ENCODE measurements at places on chromosomes 2 and 18.

- DNase-seq = no peak
These were observed 180.2 kb downstream of the THADA start for GRCh38 chr2:43415592-43415991.

GRCh38 chr2:65232636-65233035 lies 5.0 kb downstream of the ACTR2 start:
- no peak for DNase-seq

DNA sequence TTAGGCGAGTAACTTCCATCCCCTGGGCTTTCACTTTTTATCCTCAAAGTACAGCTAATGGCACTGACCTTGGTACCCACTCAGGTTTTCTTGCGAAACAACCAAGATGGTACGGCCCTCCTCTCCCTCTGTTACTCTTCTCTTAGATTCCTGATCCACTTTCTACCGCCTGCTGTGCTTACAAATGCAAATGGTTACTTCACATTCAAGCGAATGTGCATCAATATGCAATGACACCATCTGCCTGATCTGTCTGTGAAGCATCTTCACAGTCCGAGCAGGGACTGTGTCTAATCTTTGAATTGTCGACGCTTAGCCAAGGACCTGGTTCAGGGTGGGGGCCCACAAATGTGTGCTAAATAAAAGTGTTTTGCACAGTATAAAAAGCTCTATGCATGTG lies 112.2 kb downstream of the TRIB2 start:
- DNase-seq = no peak

DNA sequence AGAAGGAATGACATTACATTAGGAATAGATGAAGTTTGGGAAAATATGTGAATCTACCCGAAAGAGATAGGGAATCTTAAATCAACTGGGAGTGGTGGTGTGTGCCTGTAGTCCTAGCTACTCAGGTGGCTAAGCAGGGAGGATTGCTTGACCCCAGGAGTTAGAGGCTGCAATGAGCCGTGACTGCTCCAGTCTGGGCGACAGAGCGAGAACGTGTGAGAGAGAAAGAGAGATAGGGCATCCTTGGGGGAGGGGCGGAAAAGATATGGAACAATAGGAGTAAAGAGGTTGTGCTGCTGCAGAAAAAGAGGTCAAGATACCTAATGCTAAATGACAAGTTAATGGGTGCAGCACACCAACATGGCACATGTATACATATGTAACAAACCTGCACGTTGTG lies 47.1 kb upstream of the ADAM23 start:
- DNase-seq = no peak

- no peak for DNase-seq
These were observed 20.4 kb downstream of the SERPINB7 start for GRCh38 chr18:63795606-63796005.

GRCh38 chr18:43705850-43706249 lies 428.6 kb upstream of the SYT4 start:
- no peak for DNase-seq

DNA sequence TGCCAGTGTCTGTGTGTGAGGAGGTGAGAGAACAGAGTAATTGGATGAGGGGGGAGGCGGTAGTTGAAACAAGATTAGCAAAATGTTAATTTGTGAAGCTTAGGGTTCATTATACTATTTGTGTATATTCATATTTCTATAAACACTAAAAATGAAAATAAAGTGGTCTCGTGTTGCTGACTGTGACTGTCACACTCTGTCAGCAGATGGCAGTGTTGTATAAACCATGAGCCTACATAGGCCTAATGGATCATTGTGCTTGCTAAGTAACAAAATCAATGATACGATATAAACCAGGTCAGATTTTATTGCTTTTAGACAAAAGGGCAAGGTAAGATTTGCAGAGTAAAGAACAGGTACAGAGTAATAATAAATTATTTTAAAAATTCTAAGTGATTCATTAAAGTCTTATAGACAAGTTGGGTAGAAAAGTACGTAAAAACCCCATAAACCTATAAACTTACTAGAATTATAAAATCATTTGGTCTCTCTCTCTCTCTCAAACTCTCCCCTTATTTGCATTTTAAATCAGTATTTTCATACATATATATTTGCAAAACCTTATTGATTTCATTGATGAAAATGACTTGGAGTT lies 182.7 kb downstream of the RPIA start:
- DNase-seq = no peak

GRCh38 chr2:47429795-47430194 lies 26.8 kb downstream of the MSH2 start:
- no peak for DNase-seq

DNA sequence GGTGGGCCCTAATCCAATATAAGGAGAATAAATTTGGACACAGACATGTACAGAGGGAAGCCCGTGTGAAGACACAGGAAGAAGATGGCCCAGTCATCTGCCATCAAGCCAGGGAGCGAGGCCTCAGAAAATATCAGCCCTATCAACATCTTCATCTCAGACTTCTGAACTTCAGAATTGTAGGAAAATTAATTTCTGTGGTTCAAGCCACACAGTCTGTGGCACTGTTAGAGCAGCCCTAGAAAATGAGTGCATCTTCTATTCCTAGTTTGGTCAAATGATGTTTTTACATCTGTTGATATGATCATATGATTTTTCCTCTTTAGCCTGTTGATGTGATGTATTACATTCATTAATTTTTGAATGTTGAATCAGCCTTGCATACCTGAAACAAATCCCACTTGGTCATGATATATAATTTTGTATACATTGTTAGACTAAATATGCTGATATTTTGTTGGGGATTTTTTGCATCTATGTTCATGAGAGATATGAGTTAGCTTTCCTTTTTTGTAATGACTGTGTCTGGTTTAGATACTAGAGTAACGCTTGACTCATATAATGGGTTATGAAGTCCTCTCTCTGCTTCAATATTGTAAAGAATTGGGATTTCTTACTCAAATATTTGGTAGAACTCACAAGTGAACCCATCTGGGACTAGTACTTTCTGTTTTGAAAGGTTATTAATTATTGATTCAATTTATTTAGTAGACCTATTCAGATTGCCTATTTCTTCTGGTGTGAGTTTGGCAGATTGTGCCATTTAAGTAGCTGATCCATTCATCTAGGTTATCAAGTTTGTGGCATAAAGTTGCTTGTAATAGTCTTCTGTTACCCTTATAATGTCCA lies 451.4 kb downstream of the EIPR1 start:
- DNase-seq = no peak

DNA sequence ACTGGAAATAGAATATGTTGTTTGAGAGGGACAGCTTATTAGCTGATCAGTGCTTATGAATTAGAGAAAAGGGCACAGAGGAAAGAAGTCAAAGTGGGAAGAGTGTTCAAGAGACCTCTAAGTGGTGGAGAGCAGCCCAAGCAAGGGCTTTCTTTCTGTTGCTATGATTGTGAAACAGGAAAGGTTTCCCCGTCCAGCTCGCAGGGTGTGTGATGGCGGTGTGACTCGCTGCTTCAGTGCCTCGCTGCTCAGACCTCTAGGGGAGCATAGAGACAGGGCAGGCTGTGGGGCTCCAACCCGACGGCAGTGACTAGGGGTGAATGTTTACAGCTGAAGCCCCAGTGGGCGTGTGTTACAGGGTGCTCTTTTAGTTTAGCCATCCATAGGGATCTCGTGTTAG lies 166.5 kb upstream of the COPS8 start:
- DNase-seq = no peak

DNA sequence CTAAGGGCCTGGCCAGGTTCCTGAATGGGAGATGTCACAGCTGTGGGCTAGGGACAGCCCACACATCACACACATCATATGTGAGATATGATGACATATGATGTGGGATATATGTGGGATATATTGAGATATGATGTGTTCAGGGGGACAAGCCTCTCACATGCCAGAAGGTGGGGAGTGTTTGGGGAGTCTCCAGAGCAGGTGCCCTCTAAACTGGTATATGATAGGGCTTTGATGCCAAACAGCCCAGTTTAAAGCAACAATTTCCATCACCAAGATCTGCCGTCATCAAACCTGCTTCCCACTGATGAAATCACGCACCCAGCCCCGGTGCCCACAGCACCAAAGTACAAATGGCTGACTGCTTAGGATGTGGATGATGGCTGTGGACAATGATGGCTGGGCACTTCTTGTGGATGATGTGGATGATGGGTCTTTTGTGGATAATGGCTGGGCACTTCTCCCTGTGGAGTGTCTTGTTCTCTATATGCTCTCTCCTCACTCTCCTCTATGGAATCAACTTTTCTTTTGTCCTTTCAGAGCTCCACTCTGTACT lies 50.9 kb downstream of the FBLN7 start:
- DNase-seq = no peak

- DNase-seq = no peak
These were observed 70.8 kb downstream of the SPRED2 start for GRCh38 chr2:65361623-65362022.

DNA sequence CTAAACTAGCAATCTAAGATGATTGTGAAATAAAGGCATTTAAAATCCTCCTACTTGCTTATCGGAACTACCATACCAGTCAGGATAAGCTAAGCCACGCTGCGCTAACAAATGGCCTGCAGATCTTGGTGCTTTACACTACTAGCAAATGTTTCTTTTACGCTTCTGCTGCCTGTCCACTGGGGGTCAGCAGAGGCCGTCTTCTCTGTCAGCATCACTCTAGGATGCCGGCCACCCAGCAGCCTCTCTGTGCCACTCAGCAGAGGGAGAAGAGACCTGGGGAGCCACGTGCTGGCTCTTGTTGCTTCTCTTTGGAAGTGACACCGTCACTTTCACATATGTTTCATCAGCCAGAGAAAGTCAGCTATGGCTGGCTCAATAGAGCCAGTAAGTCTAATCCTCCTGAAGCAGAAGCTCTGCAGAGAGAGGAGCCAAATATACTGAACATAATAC lies 36.6 kb downstream of the COPS8 start:
- peak; percentile 66 for DNase-seq

- DNase-seq = no peak
These were observed 74.6 kb downstream of the COL5A2 start for GRCh38 chr2:189104934-189105333.

DNA sequence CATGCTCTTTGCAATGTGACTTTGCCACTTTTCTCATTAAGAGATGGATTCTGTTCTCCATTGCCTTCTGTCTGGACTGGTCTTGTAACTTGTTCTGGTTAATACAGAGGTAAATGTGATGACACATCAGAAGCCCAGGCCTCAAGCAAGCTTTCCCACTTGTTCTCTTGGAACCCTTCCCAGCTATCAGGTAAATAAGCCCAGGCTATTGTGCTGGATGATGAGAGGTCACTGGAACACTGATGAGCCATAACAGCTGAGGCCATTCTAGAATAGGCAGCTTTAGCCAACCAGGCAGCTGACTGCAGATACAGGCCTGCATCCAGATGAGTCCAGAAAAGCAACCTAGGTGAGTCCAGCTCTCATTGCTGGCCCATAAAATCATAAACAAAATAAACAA lies 1007.0 kb upstream of the ACVR2A start:
- DNase-seq = peak; percentile 1

DNA sequence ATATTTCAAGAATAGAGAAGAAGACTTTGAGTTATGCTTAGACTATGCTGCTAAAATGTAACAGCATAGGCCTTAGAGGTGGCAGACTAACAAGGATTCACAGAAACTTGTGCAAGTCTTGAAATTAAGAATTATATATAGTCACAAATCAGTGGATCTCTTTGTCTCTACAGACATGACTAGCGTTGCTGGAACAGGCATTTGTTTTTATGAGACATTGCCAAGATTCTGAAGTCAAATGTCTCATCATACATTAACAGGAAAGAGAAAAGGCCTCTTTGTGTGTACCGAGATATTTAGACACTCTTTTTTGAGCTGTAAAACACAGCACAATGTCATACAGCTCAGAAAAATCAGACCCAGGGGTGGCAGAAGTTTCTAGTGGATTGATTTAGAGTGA lies 207.1 kb downstream of the TMX3 start:
- DNase-seq = no peak

DNA sequence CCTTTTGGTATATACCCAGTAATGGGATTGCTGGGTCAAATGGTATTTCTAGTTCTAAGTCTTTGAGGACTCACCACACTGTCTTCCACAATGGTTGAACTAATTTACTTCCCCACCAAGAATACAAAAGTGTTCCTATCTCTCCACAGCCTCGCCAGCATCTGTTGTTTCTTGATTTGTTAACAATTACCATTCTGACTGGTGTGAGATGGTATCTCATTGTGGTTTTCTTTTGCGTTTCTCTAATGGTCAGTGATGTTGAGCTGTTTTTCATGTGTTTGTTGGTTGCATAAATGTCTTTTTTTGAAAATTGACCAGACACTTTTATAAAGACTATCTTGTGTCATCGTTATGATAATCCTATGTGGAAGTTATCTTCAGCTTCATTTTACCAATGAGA lies 16.0 kb upstream of the ATP8B1 start:
- DNase-seq = no peak

DNA sequence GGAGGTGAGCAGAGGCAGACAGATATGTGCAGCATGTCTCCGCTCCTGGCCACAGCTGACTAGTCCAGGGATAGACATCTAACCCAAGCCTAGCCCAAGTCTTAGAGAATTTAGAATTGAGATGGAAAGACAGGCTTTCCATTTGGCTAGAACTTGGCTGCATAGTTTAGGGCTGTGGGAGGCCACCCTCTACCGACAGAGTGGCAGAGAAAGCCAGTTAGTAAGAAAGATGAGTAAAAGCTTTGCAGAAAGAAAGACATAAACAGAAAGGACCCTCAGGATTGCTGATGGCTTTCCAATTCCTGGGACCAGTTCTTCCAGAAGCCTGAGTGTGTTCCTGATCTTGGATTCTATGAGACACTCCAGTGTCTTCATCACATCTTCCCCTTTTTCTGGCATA lies 62.1 kb downstream of the DYM start:
- DNase-seq = no peak

- no peak for DNase-seq
These were observed 250.0 kb upstream of the SLC39A10 start for GRCh38 chr2:195406886-195407603.

DNA sequence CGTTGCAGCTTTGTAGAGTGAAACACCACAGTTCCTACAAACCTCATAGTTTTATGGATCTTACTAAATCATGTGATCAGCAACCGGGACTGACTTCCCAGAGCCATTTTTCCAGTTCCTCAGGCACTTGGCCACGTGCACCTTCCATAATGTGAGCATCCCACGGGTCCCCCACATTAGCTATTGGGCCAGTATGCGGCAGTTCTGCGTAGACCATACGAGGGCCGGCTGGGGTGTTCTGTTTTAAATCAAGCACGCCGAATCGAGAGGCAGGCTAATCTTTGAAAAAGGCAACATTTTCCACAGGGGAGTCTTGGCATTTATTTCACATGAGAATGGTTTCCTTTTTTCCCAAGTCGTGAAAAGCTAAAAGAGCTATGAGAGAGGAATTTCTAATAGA lies 135.6 kb upstream of the CCDC195 start:
- no peak for DNase-seq

GRCh38 chr2:24026233-24026632 lies 16.3 kb downstream of the MFSD2B start:
- DNase-seq = no peak

DNA sequence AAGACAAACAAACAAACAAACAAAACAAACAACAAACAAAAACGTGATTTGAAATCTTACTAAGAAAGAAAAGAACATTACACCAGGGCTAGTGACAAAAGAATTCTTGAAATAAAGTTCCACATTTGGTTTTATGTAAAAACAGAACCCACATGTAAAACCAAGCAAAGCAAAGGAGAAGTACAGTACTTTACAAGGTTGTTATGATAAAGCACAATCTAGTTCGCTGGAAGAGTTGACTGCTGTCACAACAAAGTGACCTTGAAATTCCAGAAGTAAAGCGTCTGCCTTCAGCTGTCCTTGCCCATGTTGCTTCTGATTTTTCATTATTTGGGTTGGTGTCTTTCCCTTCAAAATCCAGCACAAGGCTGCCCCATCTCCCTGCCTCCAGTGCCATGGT lies 94.8 kb upstream of the CYRIA start:
- no peak for DNase-seq

Data from NCI-H510A (cell line).